Stimulated activated CD4-positive, alpha-beta T cell treated with anti-CD3 and anti-CD28 coated beads, Interleukin-15, amount 100 ng/mL, for 1 hour (primary cell): ENCODE measurements at places on chromosomes 12 and 14.

DNA sequence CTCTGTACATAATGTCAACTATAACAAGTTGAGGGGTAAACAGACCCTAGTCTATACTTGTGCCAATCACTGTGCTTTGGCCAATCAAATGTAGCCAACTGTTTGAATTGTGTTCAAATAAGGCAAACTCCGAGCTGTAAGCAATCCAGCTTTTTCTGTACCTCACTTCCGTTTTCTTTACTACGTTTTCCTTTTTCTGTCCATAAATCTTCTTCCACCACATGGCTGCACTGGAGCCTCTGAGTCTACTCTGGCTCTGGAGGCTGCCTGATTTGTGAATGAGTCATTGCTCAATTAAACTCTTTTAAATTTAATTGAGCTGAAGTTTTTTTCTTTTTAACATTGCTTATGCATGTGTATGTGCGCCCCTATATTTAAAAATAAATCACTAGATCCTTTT is 29.7 kb downstream of the CLEC1A start:
- DNase-seq = no peak

DNA sequence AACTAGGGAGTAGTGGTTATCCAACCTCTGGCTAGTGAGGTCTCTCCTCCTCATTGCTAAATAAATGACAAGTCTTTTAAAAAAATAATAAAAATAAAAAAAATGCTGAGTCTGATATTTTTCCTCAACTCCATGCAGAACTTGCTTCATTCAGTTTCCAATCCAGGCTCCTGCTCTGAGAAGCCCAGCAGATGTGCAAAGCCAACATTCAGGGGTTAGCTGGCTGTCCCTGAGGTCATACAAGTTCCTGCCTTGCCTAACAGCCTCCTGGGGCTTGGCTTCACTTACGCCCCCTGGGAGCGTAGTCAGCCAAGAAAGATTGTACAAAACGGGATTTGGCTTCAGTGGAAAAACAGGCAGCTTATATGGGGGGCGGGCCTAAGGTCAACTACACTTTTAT is 23.3 kb downstream of the RTRAF start:
- no peak for DNase-seq

- no peak for DNase-seq
Observed at GRCh38 chr14:100653409-100653808, 66.2 kb upstream of the BEGAIN start.

GRCh38 chr12:129298921-129299320 is 445.6 kb downstream of the GLT1D1 start:
- no peak for DNase-seq

- DNase-seq = no peak
Observed at GRCh38 chr14:91484744-91485143, 25.4 kb downstream of the PPP4R3A start.

- DNase-seq = no peak
Observed at GRCh38 chr14:36315159-36315853, 5.1 kb downstream of the MBIP start.

- DNase-seq = no peak
Observed at GRCh38 chr12:88703790-88704189, 123.5 kb upstream of the KITLG start.

DNA sequence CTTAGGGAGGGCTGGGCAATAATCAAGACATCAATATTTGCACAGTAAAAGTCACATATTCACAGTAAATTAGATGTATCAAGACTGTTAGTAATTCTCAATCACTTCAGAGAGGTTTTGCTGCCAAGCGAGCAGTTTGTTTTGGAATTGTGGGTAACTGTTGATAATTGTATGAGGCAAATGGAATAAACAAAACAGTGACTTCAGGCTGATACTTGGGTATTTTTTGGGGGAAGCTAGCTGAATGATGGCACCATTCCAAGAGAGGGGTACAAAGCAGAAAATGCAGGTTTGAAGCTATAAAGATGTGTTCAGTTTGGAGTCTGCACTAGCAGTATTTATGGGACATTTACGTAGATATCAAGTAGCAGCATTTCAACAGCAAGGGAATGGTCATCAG is 232.8 kb upstream of the ATP2B1 start:
- DNase-seq = no peak

DNA sequence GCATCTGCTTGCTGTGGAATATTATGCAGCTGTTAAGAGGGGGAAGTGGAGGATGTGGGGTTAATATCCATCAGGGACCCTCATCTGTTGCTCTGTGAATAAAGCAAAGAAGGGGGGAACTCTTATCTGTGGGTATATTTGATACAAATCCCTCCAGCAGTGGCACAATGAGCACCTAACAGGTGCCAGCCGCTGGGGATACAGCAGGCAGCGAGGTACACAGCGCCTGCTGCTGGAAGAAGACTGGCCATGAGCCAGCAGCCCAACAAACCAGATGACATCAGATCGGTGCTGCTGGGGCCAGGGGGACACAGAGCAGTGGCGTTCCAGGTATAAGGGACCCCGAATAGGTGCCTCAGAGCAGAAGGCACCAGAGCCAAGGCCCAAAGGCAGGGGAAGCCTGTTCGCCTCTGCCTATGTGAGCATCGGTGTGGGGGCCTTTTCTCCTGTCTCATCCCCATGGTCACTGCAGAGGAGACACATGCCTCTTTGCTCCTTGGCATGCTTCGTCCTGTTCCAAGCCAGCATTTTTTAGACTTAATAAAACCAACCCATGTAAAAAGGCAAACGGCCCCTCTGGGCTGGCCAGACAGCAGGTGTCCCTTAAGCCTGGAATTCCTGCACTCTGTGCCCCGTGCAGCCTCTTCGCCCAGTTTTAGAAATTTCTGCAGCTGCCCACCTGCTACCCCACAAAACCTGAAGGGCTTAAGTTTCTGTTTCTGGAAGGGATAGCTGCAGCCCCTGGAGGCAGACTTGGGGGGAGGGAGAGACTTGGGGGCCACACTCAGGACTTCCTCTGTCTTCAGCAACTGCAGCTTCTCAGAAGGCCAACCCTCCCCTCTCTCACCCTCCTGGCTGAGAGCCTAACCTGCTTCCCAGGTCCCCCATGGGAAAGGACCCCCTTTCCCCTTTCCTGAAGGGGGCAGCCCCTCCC is 1.6 kb upstream of the CKB start:
- DNase-seq = no peak

DNA sequence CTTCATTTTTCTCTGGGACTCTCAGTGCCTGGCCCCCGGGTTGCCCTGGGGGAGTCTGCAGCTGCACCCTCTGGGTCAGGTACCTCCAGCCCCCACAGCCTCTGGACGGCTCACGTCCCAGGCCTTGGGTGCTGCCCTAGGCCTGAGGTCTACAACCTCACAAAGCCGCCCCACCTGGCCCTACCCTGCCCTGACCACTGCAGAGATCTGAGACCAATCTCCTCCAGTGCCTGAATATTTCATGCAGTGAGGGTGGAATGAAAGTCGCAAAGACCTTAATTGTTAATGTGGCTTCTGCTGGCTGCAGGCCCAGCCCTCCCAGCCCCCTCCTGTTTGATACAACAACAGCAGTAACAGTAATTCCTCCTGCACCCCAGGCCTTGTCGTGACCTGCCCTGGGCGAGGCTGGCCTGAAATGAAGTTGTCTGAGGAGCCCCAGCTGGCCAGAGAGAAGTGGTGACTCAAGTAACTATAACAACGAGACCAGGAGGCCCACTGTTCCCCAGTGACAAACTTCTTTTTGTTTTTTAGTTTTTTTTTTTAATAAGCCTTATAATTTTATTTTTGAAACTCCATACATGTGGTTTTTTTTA is 8.8 kb upstream of the CCDC85C start:
- no peak for DNase-seq

DNA sequence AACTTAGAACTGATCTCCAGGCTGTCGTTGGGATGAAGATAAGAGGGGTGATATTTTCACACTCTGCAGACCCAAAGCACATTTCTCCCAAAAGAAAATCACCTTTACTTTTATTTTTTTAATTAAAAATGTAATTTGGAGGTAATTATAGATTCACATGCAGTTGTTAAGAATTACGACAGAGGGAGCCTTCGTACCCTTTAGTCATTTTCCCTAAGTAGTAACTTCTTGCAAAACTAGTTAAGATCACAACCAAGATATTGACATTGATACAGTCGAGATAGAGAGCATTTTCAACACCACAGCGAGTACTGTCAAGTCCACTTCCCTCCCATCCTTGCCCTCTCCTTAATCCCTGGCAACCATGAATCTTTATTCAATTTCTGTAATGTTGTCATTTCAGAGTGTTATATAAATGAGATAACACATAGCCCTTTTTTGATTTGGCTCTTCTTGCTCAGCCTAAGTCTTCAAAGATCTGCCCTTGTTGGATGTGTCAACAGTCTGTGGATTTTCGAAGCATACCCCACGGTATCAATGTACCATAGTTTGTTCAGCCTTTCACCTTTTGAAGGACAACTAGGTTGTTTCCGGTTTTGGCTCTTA is 39.6 kb downstream of the DNAH10 start:
- DNase-seq = no peak

GRCh38 chr14:69240527-69241173 is 19.3 kb upstream of the GALNT16 start:
- no peak for DNase-seq

DNA sequence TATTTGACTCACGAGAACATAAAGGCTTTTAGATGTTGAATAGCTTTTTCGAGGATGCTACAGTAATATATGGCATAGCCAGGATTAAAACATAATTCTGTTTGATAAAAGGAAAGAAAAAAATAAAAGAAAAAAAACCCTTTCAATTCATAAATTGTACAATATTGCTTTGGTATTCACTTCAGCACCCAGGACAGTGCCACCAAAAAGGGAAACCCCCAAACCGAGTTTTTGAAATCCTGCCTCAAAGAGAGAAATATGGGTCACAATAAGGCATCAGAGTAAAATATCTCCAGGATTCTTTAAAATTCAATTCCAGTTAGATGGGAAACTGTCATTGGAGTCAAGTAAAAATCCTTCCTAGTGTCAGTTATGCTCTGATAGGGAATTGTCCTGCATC is 551.2 kb upstream of the SEL1L start:
- no peak for DNase-seq

DNA sequence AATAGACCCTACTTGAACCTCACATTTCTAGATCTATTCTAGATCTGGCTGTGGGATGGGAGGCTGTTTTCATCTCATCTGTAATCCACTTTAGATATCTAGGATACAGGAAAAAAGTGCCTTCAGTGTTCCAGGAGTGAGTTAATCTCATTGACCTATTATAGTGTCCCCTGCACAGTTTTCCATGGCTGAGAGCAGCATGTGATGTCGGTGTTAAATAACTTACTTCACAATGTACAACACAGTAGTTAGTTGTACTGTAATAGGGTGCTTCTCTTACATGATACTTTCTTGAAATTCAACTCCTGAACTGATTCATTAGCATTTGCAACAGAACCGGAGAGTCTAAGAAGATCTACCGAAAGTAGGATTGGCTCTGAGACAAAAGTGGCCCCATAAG is 62.6 kb downstream of the TMEM117 start:
- DNase-seq = no peak

- no peak for DNase-seq
Observed at GRCh38 chr12:67807814-67808213, 159.3 kb downstream of the DYRK2 start.

DNA sequence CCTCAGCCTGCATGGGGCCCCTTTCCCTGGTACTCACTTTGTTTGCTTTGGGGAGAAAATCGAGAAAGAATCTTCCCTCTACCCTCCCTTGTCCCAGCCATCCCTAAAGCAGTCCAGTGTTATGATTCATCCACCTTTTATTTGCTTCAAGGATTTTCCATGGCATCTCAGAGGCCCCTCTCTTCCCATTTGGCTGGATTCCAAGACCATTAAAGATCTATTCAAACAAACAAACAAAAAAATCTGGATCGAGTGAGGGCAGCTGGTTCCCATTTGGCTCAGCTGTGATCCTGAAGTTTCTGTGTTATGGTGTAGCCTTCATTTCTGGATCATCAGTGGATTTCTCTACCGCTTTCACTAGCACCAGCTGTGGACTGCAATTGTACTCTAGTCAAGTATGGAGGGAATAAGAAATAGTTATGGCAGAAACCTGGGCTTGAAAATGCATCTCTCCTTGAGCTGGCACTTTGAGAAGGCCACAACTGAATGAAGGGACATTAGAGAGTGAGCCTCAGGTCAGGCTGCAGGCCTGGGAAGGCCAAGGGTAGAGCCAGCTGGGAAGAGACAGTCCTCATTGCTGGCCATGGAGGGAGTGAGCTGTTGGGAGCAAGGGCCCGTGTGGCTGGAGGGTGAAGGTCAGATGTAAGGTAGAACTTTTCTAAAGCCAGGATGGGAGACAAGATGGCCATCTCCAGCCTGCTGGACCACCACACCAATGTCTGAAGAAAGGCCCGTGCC is 13.7 kb downstream of the KRT71 start:
- DNase-seq = no peak

DNA sequence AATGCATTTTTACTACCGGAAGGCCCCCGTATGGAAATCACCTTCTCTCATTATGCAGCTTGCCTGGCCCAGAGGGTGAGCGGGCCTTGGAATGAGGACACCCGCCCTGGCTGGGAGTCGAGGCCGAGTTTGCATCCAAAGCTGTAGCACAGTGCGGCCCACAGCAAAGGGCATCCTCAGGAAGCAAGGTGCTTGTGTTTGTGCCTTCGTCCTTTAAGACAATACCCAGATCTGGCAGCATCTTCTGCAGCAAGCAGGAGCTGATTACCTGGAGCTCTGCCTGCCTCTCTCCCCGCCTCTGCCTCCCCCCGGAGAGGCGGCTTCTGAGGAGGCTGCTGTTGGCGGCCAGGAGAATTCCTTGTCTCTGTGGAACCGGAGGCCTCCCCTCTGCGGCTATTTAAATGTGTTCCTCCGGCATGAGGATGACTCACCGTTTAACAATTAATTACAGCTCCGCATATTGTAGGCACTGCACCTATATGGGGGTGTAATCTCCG is 145.3 kb downstream of the CACNA1C start:
- no peak for DNase-seq

GRCh38 chr14:34093883-34094282 is 143.0 kb upstream of the EGLN3 start:
- no peak for DNase-seq

DNA sequence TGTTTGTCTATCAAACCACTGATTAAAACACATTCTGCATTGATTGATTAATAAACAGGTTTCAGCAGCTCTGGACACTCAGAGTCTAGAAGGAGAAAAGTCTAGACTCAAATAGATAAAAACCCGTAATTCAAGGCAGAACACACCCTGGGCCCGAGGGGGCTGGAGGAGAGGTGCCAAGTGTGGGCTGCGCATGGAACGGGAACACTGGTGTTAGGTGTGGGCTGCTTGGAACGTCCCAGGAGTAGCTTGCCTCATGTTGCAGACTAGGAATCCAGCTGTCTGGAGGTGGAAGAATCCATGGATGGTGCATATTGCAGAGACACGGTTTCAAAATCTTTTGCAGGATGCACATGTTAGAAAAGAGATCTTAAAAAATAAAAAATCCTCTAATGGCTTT is 223.0 kb downstream of the APAF1 start:
- DNase-seq = no peak
